Stimulated activated naive B cell treated with anti-CD40 and anti-IgM and Interleukin-4, amounts not matched to agents 10 μg/mL and 1 μg/mL and 100 μg/mL, for 72 hours (primary cell): ENCODE measurements at places on chromosomes 16 and 17.

GRCh38 chr17:81470944-81471817 lies 41.4 kb downstream of the ACTG1 start:
- no peak for DNase-seq

DNA sequence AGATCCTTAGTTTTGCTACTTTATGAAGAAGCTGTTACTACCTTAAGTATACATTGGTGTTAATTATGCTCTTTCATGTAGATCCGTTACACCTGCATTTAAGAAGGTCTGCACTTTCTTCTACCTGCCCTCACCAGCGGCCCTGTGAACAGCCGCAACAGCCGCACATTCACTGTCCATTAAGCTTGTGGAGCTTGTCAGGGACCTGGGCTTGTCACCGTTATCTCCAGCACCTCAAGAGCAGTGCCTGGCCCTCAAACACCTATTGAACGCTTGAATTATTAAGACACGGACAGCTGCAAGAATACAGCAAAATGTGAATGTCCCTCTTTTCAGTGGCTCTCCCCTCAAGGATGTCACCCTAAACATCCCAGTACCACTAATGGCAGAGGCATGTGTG lies 3.0 kb upstream of the MXRA7 start:
- DNase-seq: no peak

GRCh38 chr16:30984669-30985400 lies at the start of gene HSD3B7:
HSD3B7 (plus strand) TSS chr16:30985207; CDS start chr16:30985659, 452 bp downstream.
- peak; percentile 63 for DNase-seq

DNA sequence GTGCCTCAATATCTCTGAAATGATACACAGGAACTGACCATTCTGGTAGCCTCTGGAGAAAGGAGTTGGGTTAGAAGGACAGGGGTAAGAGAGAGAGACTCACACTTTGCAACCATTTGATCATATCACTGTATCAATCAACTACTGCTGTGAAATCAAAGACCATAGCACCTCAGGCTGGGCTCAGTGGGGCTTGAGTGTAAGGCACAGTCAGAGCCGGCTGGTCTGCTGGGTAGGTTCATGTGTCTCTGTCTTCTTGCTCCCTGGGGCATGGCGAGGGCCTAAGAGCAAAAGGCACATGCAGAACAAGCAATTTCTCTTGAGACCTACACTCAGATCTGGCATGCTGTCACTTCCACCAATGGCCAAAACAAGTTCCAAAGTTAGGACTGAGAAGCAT lies 46.7 kb upstream of the C16orf82 start:
- DNase-seq: no peak

- no peak for DNase-seq
Measured at GRCh38 chr16:61676740-61677139, 359.5 kb downstream of the CDH8 start.
